ENCODE measurements at places on chromosomes 6 and 20. TPM values are rescaled to one million over a fixed set of nuclear protein-coding genes. Genes with fewer than 3 reads are reported as not detected.

Gene ERVFRD-1
- not detected for total RNA-seq

- no peaks in the 10 kb centered on the region for H3K4me1 ChIP-seq
- DNase-seq = no peak
- no peak overlapping the region for H3K4me3 ChIP-seq
These were observed 11.2 kb downstream of the OGFRL1 start for GRCh38 chr6:71299541-71300470.

Gene VPS52
- total RNA-seq = 76.5 TPM

DNA sequence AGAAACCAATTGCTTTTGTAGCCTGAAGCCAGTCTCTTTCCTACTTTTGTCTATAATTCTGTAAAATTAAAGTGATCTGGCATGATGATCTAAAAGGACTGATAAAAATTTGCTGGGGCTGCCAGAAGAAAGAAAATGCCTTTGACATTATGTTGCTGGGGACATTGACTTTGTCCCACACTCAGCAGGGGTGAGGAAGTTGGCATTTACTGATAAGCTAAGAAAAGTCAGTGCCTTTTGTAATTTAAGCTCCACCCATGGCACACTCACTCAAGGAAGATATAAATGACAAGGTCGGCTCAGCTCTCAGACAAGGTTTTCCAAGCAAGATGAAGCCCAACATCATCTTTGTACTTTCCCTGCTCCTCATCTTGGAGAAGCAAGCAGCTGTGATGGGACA lies at the start of gene SEMG1:
SEMG1 (plus strand) TSS at position 309 of the 400 bp plus-strand sequence; CDS start at position 330, 21 bp downstream.
- no peak for DNase-seq
- no peak within 1 kb of the TSS for H3K4me3 ChIP-seq
- no peaks in the 10 kb centered on the region for H3K27me3 ChIP-seq
- no peaks in the 10 kb centered on the region for H3K36me3 ChIP-seq

GRCh38 chr20:62029296-62029695 lies 36.4 kb downstream of the TAF4 start:
- H3K36me3 ChIP-seq = no peaks in the 10 kb centered on the region
- H3K4me3 ChIP-seq = no peak overlapping the region
- H3K27ac ChIP-seq = no peak overlapping the region
- DNase-seq = no peak
- peaks cover 41% of the 10 kb centered on the region for H3K4me1 ChIP-seq
